ENCODE measurements at places on chromosomes 5 and 9.
A peak's percentile ranks its signal among the peaks of the same experiment; 100 is the strongest.

GRCh38 chr5:159777049-159777660, 139.1 kb upstream of the ADRA1B start:
- DNase-seq: no peak

DNA sequence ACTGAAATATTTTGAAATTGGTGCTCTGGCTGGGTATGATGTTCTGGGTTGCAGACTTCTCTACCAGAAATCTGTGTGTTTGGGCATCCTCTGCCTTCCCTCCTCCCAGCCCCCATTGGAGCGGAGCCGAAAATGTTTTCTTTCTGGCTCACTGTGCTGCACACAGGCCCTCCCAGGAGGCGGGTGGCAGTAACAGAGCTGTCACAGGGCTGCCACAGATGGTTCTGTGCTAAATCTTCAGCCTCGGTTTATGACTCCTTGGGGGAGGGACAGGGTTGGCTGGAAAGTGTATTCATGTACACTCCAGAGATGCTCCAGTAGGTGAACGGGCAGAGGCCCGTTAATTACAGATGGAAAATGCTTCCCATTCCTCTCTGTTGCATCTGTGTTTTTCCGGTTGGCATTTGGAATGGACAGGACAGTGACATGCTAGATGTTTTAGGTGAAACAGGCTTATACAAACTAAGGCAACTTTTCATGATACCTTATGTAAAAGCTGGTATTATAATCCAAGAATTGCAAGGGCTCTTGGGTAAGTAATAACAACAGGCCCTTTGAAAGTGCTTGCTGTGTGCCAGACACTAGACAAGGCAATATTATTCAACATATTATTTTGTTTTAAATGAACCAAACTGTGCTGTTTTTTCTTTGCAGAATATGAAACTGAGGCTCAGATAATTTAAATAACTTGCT, 180.2 kb downstream of the ADCY2 start:
- DNase-seq: no peak

GRCh38 chr5:204966-205670, 12.8 kb downstream of the CCDC127 start:
- DNase-seq: no peak

DNA sequence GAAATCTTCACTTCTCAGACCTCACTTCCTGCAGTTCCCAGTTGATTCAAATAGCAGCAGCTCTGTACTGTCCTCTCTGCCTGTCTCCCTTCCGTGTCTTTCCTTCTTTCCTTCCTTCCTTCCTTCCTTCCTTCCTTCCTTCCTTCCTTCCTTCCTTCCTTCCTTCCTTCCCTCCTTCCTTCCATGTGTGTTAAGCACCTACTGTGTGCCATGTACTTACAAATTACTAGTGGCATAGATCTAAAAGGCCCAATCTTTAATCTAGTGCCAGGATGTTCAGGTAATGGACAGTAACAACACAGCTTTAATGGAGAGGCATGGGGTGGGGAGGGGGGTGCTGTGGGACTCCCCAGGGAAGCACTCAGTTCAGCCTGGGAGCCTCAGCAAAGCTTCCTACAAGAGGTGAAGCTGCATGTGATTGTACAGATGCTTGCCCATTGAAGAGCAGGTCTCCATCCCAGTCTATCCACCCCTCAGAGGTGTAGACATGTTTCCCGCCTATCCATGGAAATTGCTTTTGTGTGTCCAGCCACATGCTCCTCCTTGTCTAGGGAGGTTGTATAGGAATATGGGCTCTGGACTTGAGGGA, 106.0 kb downstream of the RGS3 start:
- DNase-seq: no peak

GRCh38 chr9:105458404-105458803, 10.6 kb downstream of the FSD1L start:
- DNase-seq: no peak

DNA sequence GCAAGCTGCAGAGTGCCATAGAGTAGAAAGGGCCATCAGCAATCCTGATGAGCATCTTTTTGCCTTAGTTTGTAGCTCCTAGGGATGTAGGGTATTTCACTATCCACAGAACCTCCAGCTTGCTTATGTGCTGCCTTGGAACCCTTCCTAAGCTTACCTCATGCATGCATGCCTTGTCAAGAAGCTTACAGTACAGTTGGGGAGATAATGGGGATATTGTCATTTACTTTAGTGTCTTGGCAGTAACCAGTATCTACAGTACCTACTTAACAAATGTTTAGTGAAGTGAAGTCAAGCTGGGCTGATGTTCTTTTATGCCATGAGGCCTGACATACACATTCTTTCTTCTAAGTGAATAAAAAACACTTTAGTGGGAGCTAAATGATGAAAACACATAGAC, 164.6 kb upstream of the PPP1R2B start:
- DNase-seq: no peak

- DNase-seq: no peak
Measured at GRCh38 chr9:20271096-20271495, 351.2 kb downstream of the MLLT3 start.

DNA sequence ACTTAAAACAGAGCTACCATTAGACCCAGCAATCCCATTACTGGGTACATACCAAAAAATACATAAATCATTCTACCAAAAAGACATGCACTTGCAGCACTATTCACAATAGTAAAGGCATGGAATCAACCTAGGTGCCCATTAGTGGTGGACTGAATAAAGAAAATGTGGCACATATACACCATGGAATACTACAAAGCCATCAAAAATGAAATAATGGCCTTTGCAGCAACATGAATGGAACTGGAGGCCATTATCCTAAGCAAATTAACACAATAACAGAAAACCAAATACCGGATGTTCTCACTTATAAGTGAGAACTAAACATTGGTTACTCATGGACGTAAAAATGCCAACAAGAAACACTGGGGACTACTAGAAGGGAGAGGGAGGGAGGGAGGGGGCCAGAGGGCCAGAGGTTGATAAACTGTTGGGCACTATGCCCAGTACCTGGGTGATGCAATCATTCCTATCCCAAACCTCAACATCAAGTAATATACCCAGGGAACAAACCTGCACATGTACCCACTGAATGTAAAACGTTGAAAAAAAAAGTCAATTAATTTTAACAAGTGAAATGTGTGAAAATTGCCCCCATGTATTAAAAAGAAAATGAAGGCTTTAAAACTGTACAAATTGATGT, 24.5 kb upstream of the GPR150 start:
- no peak for DNase-seq

- DNase-seq: no peak
Measured at GRCh38 chr5:72478684-72479083, 28.5 kb downstream of the ZNF366 start.

GRCh38 chr5:122022966-122023365, 55.1 kb downstream of the LOX start:
- DNase-seq: no peak

DNA sequence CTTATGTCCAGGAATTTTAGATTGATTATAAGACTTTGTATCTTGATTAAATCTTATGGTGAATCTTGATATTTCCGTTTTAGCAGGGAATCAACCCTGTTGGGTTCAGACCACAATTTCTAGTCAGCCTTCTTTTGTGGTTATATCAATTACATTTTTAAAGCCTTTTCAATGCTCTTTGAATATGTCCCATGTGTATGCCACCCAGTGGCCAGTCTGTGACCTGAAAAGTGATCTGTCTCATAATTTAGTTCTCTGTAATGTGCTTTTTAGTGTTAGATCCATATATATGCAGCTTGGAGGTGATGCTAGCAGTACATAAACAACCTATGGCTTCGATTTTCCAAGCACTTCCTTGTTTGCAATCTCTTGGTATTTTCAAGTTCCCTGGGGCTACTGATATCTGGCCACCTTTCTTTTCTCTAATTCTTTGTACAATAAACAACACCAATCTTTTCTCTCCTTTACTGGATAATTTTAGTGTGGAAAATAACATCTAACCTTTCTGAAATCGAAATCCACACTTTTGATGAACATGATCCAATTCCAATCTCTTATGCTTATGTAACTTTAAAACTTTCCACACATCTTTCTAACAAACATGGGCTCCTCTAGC, 28.8 kb downstream of the PDE8B start:
- no peak for DNase-seq

GRCh38 chr9:124008694-124009530, 2.7 kb upstream of the LHX2 start:
- DNase-seq: peak; percentile 36

- DNase-seq: no peak
Measured at GRCh38 chr9:91164724-91165520, 196.8 kb downstream of the AUH start.

- no peak for DNase-seq
Measured at GRCh38 chr5:7015586-7016256, 302.5 kb downstream of the TENT4A start.

- no peak for DNase-seq
Measured at GRCh38 chr9:89440548-89440947, 57.4 kb downstream of the SEMA4D start.

GRCh38 chr9:80867731-80868130, 821.6 kb downstream of the TLE1 start:
- DNase-seq: no peak

DNA sequence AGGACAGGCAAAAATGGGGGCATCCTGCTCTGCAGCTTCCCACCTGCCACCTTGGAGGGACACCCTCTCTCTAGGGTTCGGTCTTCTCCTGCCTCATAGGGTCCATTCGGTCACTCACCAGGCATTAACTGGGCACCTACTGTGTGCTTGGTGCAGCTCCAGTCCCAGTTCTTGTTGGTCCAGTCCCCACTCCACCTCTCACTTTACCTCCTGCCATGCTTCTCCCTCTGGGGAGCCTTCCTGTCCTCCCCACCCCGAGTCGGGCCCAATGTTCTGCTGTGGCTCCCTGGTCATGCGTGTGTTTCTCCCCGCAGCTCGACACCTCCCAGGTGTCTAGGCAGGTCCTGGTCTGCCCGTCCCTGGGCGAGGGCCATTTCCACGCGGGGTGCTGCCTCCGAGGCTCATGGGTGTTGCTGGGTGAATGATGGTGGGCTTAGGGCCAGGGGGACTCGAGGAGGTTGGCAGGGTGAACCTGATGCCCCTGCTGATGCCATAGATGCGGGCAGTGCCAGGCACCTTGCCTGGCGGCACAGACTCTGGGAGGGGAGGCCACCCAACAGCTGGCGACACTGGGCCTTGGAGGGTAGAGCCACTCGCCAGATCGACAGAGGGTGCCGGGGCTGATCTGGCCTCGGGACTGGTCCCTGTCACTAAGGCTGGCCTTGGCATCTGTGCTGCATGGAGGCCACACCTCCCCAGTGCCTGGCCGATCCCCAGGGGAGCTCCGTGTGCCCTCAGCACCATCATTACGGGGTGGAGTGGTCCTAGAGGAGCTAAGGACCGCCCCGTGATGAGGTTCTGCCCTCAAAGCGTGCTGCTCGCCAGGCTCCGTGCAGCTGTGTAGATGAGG, 66.0 kb upstream of the RNU6ATAC start:
- no peak for DNase-seq

All from DMS79 (cell line).